ENCODE measurements at places on chromosomes 2 and 18.

DNA sequence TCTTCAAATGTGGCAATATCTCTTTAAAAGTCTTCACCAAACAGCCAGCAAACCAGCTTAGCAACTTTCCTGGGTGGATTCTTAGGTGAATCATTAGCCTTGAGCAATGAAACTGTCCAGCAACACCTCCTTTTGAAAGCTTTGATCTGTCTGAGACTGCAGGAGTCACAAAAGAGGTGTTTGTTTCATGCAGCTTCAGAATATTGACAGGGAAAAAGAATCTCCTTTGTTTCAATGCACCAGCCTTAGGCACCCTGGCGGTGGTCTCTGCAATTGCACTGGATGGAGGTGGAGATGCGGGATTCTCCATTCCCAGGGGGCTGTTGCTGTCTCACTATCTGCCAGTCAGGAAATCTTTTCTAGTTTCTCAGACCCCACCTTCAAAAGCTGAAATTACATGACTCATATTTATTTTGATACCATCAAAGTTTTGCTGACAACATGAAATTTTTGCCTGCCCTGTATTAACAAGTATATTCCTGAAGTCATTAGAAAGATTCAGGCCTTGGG is 76.0 kb upstream of the DSG1 start:
- no peak for DNase-seq

- DNase-seq: no peak
Observed at GRCh38 chr18:55856229-55856628, 268.2 kb upstream of the TCF4 start.

DNA sequence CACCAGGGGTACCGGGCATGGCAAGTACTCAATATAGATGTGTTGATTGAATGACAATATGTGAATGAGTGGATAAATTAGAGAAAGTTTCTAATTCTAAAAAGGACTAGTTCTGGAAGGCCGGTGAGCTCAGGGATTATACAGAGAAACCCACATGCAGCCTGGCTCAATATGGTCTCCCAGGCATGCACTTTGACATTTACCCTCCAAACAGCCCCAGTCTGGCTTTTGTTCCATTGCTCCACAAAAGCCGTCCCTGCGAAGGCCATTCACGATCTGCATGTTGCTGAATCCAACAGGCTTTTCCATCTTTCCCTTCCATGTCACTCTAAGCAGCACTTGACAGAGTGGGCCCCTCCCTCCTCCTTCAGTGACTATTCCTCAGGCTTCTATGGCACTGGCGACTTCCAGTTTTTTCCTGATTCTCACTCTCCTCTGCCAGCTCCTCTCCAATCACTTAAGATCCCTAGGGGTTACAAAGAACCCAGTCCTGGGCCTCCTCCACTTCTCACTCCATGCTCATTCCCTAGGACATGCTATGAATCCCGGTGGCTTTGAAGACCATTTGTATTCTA is 266.7 kb downstream of the AFF3 start:
- no peak for DNase-seq

DNA sequence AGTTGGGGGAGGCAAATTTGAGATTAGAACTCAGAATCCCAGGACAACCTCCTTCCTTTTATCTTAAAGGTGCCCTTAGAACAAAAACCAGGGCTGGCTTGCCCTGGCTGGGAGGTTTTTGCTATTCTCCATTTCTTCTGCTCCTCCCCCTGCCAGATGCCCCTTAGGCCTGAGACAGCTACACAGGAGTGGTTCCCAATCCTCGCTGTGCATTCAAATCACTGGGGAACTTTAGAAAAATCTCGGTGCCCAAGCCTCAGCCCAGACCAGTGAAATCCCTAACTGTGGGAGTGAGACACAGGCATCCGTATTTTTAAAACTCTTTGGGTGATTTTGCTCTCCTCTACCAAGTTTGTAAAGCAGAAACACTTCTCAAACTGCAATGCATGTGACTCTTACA is 38.8 kb downstream of the LBH start:
- DNase-seq: no peak

GRCh38 chr2:239313776-239314175 is 87.0 kb downstream of the HDAC4 start:
- DNase-seq: no peak
